ENCODE measurements at places on chromosomes 3 and 15.

- H3K27me3 ChIP-seq = peaks cover 4% of the 10 kb centered on the region
- no peaks in the 10 kb centered on the region for H3K4me1 ChIP-seq
- H3K27ac ChIP-seq = no peak overlapping the region
- no peak overlapping the region for H3K4me3 ChIP-seq
Observed at GRCh38 chr3:171791692-171792076, 18.6 kb downstream of the PLD1 start.

DNA sequence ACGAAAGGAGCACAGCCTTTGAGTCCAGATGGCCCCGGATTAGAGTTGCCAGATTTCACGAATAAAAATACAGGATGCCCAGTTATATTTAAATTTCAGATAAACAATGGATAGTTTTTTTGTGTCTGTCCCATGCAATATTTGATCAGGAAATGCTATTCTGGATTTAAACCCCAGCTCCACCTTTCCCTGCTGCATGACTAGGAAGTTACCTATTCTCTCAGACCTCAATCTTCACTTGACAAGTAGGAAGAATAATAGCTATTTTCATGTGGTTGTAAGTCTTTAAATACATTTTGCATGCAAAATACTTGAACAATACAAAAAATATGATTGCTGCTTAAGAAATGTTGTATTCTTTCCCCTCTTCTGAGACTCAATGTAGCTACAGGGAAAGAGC lies 125.3 kb upstream of the P2RY1 start:
- no peak for DNase-seq
- no peak overlapping the region for H3K27ac ChIP-seq
- no peaks in the 10 kb centered on the region for H3K36me3 ChIP-seq

- no peak overlapping the region for H3K27ac ChIP-seq
- H3K36me3 ChIP-seq = no peaks in the 10 kb centered on the region
- no peak for DNase-seq
- no peak overlapping the region for H3K4me3 ChIP-seq
Observed at GRCh38 chr3:115236496-115236895, 89.4 kb upstream of the ZBTB20 start.

GRCh38 chr15:39887832-39888231 lies 32.2 kb downstream of the GPR176 start:
- no peaks in the 10 kb centered on the region for H3K36me3 ChIP-seq
- H3K27ac ChIP-seq = no peak overlapping the region
- H3K27me3 ChIP-seq = peaks cover 20% of the 10 kb centered on the region
- no peak overlapping the region for H3K4me3 ChIP-seq

- no peak overlapping the region for H3K4me3 ChIP-seq
- H3K4me1 ChIP-seq = no peaks in the 10 kb centered on the region
- H3K27ac ChIP-seq = no peak overlapping the region
- H3K27me3 ChIP-seq = no peaks in the 10 kb centered on the region
Observed at GRCh38 chr3:69604735-69605450, 134.4 kb upstream of the MITF start.

DNA sequence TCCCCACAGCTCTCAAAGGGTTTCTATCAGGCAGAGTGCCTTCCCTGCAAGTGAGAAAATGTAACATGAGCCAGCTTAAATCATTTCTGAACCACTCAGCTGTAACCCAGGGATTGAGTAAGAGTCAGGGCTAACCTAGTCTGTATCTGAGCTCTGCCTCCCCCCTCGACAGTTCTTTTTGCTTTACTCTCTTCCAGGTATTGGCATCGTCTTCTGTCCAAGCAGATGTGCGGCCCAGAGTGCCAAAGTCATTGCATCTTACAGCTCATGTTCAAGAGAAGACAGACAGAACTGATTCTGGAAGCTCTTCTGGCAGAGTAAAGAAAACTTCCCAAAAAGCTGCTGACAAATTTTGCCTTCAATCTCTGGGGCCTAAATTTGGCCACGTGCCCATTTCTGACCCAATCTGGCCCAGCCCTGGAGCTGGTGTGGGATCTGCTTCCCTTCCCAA lies 74.8 kb downstream of the ABHD5 start:
- H3K36me3 ChIP-seq = no peaks in the 10 kb centered on the region
- peaks cover 9% of the 10 kb centered on the region for H3K27me3 ChIP-seq
- no peak overlapping the region for H3K27ac ChIP-seq
- H3K4me3 ChIP-seq = no peak overlapping the region
- no peak for DNase-seq

GRCh38 chr3:149284034-149284433 lies 49.4 kb downstream of the TM4SF18 start:
- DNase-seq = no peak
- no peak overlapping the region for H3K27ac ChIP-seq
- H3K4me1 ChIP-seq = no peaks in the 10 kb centered on the region
- peaks cover 4% of the 10 kb centered on the region for H3K27me3 ChIP-seq
- H3K4me3 ChIP-seq = no peak overlapping the region

- no peaks in the 10 kb centered on the region for H3K27me3 ChIP-seq
- H3K4me1 ChIP-seq = no peaks in the 10 kb centered on the region
- no peaks in the 10 kb centered on the region for H3K36me3 ChIP-seq
- DNase-seq = no peak
- no peak overlapping the region for H3K27ac ChIP-seq
Observed at GRCh38 chr3:181823716-181824115, 112.0 kb downstream of the SOX2 start.

DNA sequence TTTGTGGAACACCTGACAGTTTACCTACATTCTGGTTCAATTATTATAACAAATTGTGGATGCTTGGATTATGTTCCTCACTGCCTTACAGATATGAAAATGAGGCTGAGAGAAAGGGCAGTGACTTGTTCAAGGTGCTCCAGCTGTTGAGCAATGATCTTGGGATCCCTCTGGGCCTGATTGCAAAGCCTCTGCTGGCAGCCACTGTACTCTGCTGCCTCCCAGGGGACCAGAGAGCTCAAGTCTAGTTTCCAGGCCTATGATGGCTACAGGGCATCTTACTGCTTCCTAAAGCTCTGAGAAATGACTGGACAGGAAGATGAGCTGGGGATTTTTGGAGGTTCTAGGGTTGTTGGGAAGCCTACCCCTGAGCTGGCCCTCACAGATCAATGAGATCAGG lies 2.3 kb upstream of the SHC4 start:
- H3K4me1 ChIP-seq = peaks cover 56% of the 10 kb centered on the region
- peaks cover 25% of the 10 kb centered on the region for H3K27me3 ChIP-seq
- peak; percentile 43 for DNase-seq
- H3K4me3 ChIP-seq = no peak overlapping the region
- peaks cover 2% of the 10 kb centered on the region for H3K36me3 ChIP-seq
- H3K27ac ChIP-seq = peak overlapping the region; percentile 66

DNA sequence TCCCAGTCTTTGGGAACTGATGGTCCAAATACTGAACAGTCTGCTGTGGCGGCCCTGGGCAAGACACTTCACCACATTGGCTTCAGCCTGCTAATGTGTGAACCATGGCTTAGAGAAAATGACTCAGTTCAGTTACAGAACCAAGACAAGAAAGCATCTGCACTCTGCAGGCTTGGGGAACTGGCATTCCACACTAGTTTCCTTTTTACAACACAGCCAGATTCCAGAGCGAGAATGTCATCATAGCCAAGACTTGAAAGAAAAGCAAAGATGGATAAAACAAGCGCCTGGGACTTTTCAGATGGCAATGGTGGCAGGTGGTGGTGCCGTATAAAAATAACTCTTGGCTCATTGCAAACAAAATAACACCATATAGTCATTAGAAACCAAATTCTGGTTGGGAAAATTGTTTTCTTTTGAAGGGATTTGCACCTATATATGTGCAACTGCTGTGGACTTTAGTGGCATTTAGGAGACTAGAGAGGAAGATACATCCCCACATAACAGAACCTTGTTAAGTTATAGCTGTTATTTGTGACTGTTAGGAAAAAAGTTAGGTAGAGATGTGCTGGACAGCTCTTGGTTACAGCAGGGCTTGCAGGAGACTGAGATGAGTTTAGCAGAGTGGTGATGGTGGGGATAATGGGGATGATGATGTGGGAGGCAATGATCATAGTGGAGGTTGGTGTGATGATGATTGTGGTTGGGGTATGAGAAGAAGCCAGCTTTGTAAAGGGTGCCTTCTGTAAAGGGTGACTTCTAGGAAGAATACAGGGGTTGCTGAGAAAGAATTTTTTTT lies 273.6 kb downstream of the THRB start:
- H3K36me3 ChIP-seq = no peaks in the 10 kb centered on the region
- no peak for DNase-seq
- no peaks in the 10 kb centered on the region for H3K4me1 ChIP-seq

DNA sequence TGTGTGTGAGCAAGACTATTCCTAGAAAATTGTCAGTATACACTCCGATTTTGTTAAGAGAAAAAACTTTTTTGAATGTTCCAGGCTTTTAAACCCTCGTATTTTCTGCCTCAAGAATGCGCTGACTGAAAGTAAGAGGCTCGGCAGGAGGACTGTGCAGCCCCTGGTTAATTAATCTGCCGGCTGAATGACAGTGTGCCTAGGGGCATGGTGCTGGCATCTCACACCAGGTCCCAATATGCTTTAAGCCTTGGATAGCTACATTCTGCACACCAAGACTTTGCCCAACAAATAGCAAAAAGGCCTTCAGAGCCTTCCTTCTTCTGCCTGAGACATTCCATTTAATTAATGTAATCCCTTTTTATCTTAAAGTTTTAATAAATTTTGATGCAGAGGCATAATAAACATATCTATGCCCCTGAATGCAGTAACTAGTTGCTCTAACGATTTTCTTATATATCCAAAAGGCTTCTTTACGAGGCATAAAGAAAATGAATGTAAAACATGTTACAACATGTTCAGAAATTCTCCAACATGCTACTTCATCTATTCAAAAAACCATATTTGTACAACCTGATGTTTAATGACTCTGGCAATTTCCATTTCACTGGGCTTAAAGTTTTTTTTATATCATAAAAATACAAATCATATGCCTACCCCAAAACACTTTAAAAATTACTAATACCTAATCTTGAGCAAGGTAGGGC lies 37.9 kb downstream of the DPH6 start:
- no peaks in the 10 kb centered on the region for H3K36me3 ChIP-seq
- H3K27ac ChIP-seq = no peak overlapping the region
- no peaks in the 10 kb centered on the region for H3K27me3 ChIP-seq
- no peak for DNase-seq

GRCh38 chr15:98878862-98879261 lies 128.7 kb downstream of the PGPEP1L start:
- H3K27ac ChIP-seq = no peak overlapping the region
- no peak for DNase-seq
- peaks cover 3% of the 10 kb centered on the region for H3K27me3 ChIP-seq
- H3K4me1 ChIP-seq = peaks cover 4% of the 10 kb centered on the region

GRCh38 chr3:158522221-158523136 lies 48.5 kb upstream of the MLF1 start:
- H3K27ac ChIP-seq = no peak overlapping the region
- H3K36me3 ChIP-seq = no peaks in the 10 kb centered on the region
- no peaks in the 10 kb centered on the region for H3K4me1 ChIP-seq
- no peak for DNase-seq
- H3K4me3 ChIP-seq = no peak overlapping the region
- no peaks in the 10 kb centered on the region for H3K27me3 ChIP-seq

DNA sequence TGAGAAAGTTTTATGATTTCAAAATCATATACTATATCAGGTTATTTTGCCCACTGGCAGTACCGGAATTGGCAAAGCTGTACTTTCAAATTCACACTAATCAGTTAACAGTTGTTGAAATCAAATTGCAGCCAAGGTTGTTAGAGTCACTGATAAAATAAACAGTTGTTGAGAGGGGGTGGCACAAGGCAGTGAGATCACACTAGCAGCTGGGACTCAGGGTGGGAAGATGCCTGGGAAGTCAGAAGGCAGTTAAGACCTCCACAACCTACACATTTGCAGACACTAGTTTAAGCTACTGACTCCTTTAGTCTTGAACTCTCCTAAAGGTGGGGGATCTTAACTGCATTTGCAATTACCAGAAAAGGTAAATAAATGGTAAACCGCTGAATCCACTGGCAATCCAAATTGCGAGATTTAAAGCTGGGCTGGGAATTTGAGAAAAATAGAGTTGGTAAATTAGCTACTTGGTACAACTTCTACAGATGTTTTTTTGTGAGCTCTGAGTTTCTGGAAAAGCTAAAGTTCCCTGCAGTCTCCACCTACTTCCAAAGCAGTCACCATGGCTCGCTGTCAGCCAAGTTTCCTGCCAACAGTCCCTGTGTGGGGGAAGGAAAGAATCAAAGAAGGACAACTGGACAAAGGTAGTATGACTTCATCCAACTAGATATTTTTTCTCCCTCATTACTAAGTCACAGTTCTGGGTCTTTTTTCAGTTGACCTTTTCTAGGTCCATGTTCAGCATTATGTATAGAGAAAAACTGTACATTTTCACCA lies 105.7 kb downstream of the ZNF385D start:
- H3K27ac ChIP-seq = no peak overlapping the region
- DNase-seq = no peak
- H3K4me3 ChIP-seq = no peak overlapping the region
- H3K4me1 ChIP-seq = no peaks in the 10 kb centered on the region

DNA sequence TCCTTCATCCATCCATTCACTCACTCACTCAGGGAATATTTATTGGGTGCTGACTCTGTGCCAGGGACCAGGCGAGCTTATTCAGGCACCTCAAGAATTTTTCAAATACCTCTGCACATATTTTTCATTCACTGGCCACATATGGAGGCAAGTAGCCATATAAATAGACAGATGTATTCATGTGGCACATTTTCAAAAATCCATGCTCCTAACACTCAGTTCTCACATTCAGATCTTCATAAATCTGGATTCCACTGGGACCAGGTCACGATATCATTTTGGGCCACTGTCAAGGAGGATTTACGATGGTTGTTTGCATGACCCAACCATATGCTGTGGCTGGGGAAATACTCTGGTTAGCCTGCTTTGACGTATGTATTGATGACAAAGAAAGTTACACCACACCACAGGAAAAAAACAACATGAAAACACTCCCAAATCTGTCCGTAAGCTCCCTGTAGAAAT lies 241.8 kb upstream of the LRTM1 start:
- H3K27me3 ChIP-seq = no peaks in the 10 kb centered on the region
- no peak overlapping the region for H3K27ac ChIP-seq
- no peak overlapping the region for H3K4me3 ChIP-seq
- H3K4me1 ChIP-seq = no peaks in the 10 kb centered on the region

- peaks cover 19% of the 10 kb centered on the region for H3K27me3 ChIP-seq
- H3K27ac ChIP-seq = no peak overlapping the region
- no peak overlapping the region for H3K4me3 ChIP-seq
- H3K4me1 ChIP-seq = no peaks in the 10 kb centered on the region
Observed at GRCh38 chr15:64749167-64749566, 26.2 kb downstream of the RBPMS2 start.

DNA sequence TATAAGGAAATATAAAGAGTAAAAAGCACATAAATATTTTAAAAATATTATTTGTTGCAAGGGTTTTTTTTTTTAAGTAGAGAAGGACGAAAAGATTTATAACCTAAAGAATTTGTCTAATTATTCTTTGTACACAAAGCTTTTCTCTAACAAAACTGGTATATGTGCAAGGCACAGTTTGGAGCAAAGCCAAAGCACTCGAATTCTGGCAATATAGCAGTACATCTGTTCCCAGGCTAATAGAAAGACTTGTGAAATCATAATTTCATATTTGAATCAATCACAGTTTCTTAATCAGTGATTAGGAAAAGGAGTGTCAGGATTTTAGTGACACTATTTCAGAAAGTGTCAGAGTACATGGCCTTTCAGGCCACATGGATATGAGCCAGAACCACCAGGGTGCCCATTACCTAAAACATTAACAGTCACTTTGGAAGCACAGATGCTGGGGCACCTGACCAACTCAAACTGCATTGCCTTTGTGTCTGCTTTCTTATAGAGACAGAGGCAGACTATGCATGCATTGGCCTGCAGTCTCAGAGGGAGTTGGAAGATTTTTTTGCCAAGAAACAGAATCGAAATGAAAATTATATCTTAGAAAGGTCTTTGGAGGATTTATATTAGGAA lies 651.8 kb upstream of the SGO1 start:
- H3K36me3 ChIP-seq = no peaks in the 10 kb centered on the region
- no peaks in the 10 kb centered on the region for H3K4me1 ChIP-seq
- H3K27ac ChIP-seq = no peak overlapping the region
- H3K27me3 ChIP-seq = no peaks in the 10 kb centered on the region

Data from activated CD4-positive, alpha-beta memory T cell treated with anti-CD3 and anti-CD28 coated beads, Interleukin-2, amount 10 ng/mL, durations not matched to agents 7 days and 5 days (primary cell).